Activated CD4-positive, alpha-beta T cell treated with anti-CD3 and anti-CD28 coated beads, Interleukin-2, amount 50 U/mL, for 48 hours (primary cell): ENCODE measurements at places on chromosomes 1 and 21.
A peak's percentile ranks its signal among the peaks of the same experiment; 100 is the strongest.

GRCh38 chr1:198677027-198677426, 38.2 kb downstream of the PTPRC start:
- DNase-seq: no peak

DNA sequence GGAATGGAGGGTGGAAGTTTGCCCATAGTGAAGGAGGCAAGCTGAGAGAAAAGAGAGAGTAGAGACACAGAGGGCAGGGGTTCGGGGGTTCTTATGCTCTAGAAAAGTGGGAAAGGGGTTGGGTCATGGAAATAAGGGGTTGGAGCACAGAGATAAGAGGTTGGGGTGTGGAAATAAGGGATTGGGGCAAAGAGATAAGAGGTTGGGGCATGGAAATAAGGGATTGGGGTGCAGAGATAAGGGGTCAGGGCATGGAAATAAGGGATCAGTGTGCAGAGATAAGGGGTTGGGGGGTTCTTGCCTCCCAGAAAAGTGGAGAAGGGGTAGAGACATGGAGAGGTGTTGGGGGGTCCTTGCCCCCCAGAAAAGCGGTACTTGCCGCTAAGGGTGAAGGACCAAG, 56.2 kb downstream of the SFPQ start:
- no peak for DNase-seq

GRCh38 chr1:205374210-205375078, 17.7 kb upstream of the KLHDC8A start:
- no peak for DNase-seq

GRCh38 chr1:53557369-53557768, 98.2 kb downstream of the DMRTB1 start:
- DNase-seq: no peak

DNA sequence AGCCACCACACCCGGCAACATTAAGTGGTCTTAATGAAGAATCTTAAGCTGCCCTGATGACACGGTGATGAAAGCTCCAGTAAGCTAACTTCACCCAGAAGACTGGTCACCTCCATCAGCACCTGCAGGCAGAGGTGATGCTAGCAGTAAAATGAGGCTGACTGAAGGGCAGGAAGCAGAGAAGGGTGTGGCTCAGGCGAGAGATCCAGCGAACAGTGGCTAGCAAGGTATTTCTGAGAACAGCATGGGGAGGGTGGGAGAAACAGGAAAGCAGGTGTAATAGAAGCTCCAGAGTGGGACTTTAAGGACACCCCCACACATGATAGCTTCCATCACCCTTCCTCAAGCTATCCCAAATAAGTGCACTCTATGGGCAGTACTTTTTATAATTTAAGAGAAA, 15.9 kb upstream of the DISP1 start:
- DNase-seq: no peak

- DNase-seq: no peak
Observed at GRCh38 chr21:45870851-45871615, 110.5 kb upstream of the COL6A1 start.

- DNase-seq: no peak
Observed at GRCh38 chr1:1304331-1305299, 3.1 kb downstream of the ACAP3 start.

DNA sequence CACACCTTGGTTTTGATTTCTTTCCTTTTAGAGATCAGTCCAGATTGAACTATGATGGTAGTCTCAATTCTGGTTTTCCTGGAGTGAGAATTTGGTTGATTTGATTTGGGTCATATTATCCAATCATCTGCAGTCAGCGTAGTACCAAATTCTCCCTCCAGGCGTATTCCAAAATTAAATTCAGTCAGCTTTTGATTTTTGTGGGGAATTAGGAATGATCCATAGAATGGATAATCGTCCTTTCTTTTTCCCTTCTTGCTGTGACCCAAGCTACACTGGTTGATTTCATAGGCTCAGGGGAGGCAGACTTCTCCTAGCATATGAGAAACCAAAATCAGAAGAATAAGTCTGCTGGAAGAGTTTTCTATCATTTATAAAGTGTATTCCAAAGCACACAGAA, 4.9 kb downstream of the PRCC start:
- no peak for DNase-seq

DNA sequence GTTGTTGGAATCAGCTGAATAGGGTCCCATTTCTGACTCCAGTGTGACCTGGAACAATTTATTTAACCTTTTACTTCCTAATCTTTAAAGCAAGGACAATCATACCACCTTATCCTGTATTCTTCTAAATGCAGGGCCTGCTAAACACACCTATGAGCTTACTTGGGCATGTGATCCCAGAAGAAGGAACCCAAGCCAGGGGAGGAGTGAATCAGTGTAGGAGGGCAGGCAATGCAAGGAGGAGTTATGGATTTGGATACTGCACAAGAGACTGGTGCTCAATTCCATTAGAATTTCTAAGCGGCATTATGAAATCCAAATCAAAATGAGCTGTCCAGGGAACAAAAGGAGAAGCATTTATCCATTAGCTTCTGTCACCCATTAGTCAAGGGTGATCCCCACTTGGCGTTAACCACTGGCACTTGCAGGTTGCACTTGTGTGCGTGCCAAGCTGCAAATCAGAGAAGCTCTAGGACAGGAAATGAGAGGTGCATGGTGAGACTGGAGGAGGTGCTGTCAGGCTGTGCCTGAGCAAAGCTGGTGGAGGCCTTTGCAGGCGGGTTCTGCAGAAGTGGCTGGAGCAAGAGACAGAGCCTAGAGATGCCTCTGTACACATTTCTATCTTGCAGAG, 297.2 kb upstream of the PLXNA2 start:
- no peak for DNase-seq

DNA sequence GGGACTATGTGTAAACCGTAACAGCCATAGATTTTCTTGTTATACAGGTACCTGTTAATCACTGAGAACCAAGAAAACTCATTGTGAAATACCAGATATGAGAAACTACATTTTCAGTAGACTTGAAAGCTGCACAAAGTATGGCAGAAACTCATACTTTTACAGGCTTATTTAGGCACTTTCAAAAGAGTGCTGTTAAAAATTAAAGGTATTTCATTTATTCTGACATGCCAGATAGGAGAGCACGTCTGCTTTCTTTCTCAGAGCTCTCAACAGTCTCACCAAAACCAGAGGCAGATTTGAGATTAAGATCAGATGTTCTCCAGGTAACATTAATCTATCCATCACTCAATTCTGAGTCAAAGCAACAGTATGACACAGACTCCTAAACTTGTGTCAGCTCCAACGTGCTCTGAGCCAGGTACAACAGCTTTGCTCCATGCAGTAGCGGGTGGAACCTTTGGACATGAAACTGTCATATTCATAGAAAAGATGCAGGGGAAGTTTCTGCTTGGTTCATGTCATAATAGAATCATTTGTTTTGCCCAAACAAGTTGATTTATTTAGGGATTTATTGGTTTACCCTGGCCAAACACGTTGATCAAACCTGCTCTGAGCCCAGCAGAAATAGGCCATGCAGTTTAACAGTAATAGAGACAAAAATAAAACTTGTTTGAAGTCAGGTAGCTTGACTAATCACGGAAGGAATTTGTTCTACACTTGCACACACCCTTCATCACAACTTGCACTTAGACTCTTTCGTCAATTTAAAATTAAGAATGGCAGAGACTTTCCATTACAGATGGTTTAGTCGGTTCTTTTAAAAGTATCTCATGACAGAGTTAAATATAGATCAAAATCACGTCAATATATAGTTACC, 20.8 kb upstream of the TSNAX start:
- DNase-seq: no peak

DNA sequence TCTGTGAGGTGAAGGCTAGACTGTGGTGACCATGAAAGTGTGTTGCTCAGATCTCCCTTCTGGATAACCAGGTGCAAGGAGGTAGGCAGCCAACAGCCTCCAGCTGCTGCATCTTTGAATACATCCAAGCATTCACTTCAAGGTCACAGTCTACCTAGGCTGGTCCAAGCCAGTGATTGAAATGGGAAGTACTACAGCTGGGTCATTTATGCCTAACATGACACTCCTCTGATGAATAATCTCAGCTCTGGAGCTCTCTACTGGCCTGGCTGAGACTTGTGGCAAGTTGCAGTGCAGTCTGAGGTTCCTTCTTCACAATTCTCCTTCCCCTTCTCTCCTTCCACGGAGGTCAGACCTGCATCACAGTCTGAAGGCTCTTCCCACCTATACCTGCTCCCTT, 35.0 kb upstream of the ARHGAP29 start:
- DNase-seq: no peak

- no peak for DNase-seq
Observed at GRCh38 chr1:27163093-27163492, 8.2 kb upstream of the SLC9A1 start.

GRCh38 chr1:165763442-165763841, 5.2 kb downstream of the TMCO1 start:
- DNase-seq: peak; percentile 33

DNA sequence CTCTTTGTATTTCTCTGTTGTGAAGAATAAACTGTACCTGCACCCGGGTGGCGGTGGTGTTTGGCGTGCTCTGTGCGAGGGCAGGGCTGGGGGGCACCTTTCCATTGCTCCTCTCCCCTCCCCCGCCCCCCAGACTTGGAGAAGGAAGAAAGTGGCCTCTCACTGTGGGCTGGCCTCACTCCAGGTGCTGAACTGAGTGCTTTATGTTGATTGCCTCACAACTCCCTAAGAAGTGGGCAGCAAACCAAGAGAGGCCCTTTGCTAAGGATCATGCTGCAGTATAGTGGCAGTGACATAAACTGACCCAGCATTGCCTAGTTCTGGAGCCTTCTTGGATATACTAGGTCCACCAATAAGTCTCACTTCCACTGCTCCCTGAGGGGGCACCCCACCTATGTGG, 20.2 kb downstream of the A3GALT2 start:
- DNase-seq: no peak

DNA sequence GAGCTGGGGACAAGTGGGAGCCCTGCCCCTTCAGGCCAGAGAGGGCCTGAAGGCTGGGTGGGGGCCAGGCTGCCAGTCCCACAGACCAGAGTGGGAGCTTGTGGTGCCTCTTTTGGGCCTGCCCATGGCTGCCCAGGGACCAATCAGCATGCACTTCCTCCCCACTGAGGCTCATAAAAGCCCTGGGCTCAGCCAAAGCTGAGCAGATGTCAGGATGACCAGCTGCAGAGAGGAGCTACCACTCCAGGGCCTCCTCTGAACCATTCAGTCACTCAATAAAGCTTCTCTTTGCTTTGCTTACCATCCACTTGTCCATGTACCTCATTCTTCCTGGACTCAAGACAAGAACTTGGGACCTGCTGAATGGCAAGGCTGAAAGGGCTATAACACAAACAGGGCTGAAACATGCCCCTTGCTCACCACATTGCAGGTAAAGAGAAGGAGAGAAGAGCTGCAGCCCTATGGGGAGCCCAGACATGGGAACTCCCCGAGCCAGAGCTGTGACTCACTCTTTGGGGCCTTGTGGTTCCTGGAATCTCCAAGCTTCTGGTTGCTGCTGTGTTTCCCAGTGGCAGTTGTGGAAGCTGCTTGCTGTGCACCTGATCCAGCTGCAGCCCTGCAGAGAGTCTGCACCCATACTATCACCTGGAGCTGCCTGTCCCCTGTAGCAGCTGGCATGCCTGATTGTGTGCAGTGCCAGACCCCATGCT, 82.0 kb downstream of the OLFML3 start:
- DNase-seq: no peak

GRCh38 chr1:109433322-109433721, 7.1 kb upstream of the PSMA5 start:
- no peak for DNase-seq

DNA sequence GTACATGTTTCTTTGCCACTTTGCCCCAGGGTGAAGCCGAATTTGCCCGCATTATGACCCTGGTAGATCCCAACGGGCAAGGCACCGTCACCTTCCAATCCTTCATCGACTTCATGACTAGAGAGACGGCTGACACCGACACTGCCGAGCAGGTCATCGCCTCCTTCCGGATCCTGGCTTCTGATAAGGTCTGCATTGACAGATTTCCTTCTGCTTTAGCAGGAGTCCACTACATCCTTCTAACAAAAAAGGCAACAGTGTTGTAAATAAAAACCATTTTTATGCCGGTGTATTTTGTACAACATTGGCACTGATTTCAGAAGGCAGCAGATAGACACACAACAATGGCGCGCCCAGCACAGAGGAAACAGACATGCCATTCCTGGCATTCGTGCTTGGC, 34.1 kb upstream of the MTR start:
- no peak for DNase-seq

- no peak for DNase-seq
Observed at GRCh38 chr1:221012120-221012519, 132.9 kb downstream of the HLX start.

DNA sequence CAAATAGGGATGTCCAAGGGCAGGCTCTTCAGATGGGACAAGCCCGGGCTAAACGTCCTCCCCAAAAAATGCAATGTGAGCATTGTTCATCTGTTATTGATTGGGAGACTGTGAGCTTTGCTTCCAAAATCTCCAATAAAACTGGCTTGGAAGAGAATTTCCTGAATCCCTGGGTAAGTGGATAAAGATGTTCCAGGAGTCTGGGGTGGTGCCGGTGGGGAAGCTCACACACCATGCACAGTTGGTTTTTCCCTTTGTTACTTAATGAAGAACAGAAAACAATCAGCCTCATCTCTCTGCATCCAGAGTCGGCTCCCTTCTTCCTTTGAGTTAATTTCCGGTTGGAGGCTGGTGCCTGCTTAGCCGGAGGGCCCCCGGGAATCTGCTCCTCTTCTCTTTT, 72.1 kb upstream of the ZBTB40 start:
- no peak for DNase-seq

- DNase-seq: no peak
Observed at GRCh38 chr21:46226920-46227599, 1.5 kb downstream of the LSS start.

DNA sequence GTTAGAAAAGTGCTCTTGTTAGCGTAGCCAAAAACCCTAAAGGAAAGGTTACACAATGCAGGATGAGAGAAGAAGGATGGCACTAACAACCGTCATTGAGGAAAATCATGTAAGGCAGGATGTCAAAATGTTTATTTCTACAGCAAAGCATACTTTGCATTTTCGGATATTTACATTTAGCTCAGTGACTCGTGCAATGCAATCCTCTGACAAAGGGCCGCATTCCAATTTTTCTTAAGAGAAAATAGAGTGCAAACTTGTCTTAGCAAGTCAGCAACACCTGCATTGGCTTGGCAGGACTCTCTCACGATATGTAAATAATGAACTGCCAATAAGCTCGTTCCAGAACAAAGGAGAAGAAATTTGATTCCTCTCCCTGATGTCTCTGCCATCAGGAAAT, 33.3 kb downstream of the TIAM1 start:
- no peak for DNase-seq

DNA sequence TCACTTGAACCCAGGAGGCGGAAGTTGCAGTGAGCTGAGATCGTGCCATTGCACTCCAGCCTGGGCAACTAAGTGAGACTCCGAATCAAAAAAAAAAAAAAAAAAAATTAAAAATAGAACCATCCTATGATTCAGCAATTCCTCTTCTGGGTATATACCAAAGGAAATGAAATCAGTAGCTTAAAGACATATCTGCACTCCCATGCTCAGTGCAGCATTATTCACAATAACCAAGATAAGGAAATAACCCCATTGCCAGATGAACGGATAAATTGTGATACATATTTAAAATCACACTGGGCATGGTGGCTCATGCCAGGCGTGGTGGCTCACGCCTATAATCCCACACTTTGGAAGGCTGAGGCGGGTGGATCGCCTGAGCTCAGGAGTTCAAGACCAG, 23.8 kb downstream of the ALDH9A1 start:
- no peak for DNase-seq
